ENCODE measurements at places on chromosomes 2 and 18.

- DNase-seq = no peak
Measured at GRCh38 chr2:143477714-143478443, 348.7 kb downstream of the ARHGAP15 start.

- no peak for DNase-seq
Measured at GRCh38 chr18:36296650-36297416, 680 bp upstream of the FHOD3 start.

DNA sequence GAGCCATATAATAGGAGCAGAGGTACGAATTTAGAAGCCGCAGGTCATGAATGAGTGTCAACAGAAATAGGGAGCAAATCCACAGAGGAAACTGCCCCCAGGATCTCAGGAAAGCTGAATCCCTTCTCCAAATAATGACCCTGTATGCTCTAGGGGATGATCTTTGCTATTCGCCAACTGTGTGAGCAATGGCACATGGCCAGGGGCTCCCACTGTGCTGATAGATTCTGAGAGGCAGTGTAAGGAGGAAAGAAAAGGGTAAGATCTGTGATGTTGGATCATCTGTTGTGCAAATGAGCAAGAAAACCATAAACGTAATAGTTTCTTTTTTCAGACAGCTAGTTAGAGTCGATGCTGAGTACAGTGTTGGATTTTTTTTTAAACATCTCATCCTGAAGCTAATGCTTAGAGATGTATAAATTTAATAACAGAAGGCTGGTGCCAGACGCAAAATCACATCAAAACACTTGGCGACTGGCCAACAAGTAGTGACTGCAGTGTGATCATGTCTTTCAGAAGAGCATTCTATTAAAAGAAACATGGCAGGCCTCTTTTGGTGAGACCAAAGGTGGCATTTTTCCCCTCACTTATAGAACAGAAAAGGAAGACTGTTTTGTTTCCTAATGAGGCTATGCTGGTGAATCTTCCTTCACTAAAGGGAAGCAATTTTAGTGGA lies 77.4 kb downstream of the ABCA12 start:
- DNase-seq = no peak

DNA sequence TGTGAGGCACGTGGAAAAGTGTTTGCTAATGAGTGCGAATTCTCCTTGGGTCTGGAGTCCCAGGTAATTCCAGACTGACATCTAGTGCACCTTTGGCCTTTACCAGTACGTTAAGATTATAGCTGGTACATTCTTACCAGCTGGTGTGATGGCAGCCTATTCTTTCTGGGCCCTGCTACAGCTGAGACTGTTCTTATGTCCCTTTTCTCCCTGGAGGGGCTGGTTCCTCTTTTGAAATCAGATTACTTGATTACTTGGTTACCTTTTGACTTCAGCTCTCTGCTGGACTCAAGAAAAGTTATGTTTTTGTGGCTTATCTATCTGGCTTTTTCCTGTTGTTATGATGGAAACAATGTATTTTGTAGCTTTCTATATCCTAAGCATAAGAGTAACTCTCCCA lies 14.5 kb downstream of the CABYR start:
- no peak for DNase-seq

GRCh38 chr18:77223653-77224052 lies 26.0 kb upstream of the GALR1 start:
- DNase-seq = no peak

GRCh38 chr2:138454761-138455160 lies 46.8 kb upstream of the SPOPL start:
- no peak for DNase-seq

DNA sequence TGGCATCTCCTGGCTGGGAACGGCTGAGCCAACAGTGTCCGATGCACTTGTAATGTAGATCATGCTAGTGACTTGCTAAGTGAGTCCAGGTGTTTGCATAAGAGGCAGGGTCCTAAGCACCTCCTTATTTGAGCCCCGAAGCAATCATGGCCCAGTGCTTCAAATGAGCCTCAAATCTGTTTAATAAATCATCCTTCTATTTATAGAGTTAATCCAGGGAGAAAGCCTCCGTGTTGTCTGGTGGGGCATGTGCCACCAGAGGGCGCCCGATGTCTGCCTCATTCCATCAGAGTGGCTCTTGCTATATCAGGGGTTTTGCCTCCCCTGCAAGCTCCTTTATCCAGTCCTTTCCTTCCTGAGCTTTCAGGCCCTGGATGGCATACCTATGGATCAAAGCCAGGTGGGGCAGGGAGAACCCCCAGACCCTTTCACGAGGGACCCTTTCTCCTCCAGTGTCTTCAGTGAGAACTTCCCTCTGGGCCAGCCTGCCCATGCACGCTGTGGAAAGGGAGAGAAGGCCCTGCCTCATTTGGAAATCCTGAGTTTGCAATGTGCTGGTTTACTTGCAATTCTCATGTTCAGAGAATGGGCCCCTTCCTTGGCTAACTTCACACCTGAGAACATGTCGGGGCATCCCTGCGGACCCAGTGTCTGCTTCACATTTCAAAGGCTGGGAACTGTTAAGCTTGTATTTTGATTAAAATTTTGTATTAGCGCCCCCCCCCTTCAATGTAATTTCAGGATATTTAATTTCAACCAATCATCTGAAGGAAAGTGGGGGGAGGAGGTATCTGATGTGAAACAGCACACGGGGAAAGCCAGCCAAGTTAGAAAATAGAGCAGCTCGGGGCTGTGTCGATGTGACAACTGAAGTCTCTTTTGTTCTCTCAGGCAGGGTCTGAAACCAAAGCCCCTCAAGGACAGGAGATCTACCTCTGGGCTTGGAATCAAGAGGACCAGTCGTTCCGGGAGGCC lies 39.7 kb downstream of the RDH14 start:
- DNase-seq = no peak

DNA sequence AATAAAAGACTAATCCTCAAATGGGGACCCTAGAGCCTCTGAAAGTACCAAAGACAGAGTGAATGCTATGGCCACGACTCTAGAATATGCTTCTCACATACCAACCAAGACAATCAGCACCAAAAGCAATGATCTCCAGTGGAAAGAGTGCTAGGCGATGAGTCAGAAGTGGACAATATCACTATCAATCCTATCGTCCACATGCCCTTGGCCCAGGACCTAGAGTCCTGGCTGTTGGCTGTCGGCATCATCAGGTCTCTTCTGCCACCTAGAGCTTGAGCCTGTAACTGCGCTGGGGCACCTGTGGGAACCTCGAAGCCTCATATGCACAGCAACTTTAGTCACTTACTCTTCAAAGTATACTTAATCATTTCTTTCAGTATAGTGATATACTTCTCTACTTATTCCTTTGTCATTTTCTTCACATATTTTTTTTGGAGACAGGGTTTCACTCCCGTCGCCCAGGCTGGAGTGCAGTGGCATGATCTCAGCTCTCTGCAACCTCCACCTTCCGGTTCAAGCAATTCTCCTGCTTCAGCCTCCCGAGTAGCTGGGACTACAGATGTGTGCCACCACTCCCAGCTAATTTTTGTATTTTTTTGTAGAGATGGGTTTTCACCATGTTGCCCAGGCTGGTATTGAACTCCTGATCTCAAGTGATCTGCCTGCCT lies 29.7 kb downstream of the NOL10 start:
- DNase-seq = no peak

DNA sequence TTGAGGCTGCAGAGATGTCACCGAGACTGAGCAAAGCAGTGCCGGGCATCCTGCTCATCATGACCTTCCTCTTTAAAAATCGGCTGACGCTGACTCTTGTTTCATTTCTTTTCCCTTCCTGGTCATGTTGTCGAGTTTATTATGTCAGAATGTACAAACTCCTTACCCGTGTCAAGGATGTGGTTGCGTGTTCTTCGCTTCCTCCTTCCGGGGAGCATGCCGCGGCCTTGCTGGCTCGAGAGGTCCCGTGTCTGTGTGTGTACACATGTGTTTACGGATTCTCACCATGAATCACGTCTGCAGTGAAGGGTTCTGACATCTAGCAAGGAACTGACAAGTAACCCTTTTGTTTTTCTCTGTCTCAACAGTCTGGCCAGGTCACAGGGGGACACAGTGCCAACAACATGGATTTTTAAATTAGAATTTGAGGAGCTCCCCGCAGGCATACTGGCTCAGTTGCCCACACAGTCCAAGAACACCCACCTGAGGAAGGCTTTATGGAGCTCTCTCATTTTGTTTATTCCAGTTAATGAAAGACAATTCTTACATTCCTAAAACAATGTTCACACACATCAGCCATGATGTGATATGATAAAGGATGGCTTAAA lies 60.2 kb downstream of the MYT1L start:
- no peak for DNase-seq
